T-helper 2 cell treated with Interferon-gamma antibody and Interleukin-4, amounts not matched to agents 5 μg/mL and 100 μg/mL, for 36 hours (primary cell): ENCODE measurements at places on chromosomes 3 and 15.

- no peak for DNase-seq
- no peaks in the 10 kb centered on the region for H3K36me3 ChIP-seq
- no peak overlapping the region for H3K4me3 ChIP-seq
- no peaks in the 10 kb centered on the region for H3K4me1 ChIP-seq
These were observed 613.6 kb downstream of the CADM2 start for GRCh38 chr3:85572426-85572825.

DNA sequence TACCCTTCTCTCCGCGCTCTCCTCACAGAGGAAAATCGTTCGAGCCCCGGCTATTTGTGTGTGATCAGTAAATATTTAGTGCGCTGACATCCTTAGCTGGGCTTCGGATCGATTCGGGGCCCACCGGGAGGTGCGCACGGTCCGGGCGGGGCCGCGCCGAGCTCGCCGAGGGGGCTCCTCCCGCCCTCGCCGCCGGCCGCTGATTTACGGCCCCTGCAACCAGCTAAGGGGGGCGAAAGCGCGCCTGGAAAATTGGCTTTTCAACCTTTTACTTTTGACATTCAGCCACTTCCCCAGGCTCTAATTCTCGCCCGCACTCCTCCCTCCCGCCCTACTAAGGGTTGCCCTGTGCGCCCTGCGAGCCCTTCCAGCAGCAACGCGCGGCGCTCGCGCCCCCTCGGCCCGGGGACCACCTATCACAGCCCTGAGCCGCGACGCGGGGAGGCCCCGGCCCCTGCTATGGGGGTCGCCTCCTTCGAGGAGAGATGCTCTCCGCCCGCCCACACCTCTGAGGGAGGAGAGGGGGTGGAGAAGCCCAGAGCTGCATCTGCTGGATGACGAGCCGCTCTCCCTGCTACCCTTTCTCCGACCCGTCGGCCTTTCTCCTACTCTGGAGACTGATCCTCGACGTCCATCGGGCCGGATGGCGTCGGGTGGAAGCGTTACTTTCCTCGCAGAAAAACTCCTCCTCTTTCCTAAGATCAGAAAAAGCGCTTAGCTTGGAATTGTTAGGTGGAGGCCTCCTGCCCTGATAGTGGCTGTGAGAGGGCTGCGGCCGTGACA lies 7.8 kb upstream of the NR2F2 start:
- peaks cover 77% of the 10 kb centered on the region for H3K27me3 ChIP-seq
- DNase-seq, result no peak
- peak overlapping the region; percentile 41 for H3K27ac ChIP-seq

GRCh38 chr15:64274341-64274950 lies 81.5 kb downstream of the CSNK1G1 start:
- no peak for DNase-seq
- H3K36me3 ChIP-seq, result peaks cover 16% of the 10 kb centered on the region
- H3K27ac ChIP-seq, result no peak overlapping the region
- no peak overlapping the region for H3K4me3 ChIP-seq

GRCh38 chr15:90773485-90773884 lies 56.3 kb downstream of the BLM start:
- H3K36me3 ChIP-seq, result peaks cover 50% of the 10 kb centered on the region
- no peak for DNase-seq

DNA sequence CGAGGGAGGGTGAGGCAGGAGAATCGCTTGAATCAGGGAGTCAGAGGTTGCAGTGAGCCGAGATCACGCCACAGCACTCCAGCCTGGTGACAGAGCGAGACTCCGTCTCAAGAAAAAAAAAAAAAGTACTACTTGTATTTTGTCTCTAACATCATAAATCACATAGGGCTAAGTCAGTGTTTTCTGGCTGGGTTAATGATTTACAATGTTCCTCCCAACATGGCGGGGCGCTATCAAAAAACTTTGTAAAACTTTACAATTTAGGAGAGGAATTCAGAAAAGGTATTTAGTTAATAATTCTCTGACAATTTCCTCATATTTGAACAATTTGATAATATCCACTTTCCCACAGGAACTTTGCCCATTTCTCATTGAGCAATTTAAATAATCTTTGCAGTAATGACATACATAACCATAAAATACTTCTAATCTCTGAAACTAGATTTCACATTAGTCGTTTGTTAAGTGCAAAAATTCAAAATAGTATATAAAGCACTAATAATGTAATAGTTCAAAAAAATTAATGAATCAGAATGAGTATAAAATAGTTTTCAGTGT lies 26.6 kb upstream of the B3GNT5 start:
- H3K27me3 ChIP-seq, result no peaks in the 10 kb centered on the region
- H3K4me3 ChIP-seq, result no peak overlapping the region
- DNase-seq, result no peak

- no peak overlapping the region for H3K4me3 ChIP-seq
- no peak overlapping the region for H3K27ac ChIP-seq
- DNase-seq, result no peak
- H3K27me3 ChIP-seq, result peaks cover 6% of the 10 kb centered on the region
- H3K4me1 ChIP-seq, result no peaks in the 10 kb centered on the region
These were observed 65.6 kb upstream of the CHRNA7 start for GRCh38 chr15:31964586-31965307.

GRCh38 chr3:98114264-98114663 lies 16.3 kb upstream of the OR5H1 start:
- no peak overlapping the region for H3K4me3 ChIP-seq
- H3K27me3 ChIP-seq, result no peaks in the 10 kb centered on the region
- no peak overlapping the region for H3K27ac ChIP-seq
- H3K36me3 ChIP-seq, result no peaks in the 10 kb centered on the region
- no peaks in the 10 kb centered on the region for H3K4me1 ChIP-seq
- no peak for DNase-seq

GRCh38 chr3:21839592-21839991 lies 88.6 kb upstream of the ZNF385D start:
- H3K36me3 ChIP-seq, result no peaks in the 10 kb centered on the region
- DNase-seq, result no peak
- no peaks in the 10 kb centered on the region for H3K4me1 ChIP-seq
- H3K27ac ChIP-seq, result no peak overlapping the region
- no peak overlapping the region for H3K4me3 ChIP-seq

DNA sequence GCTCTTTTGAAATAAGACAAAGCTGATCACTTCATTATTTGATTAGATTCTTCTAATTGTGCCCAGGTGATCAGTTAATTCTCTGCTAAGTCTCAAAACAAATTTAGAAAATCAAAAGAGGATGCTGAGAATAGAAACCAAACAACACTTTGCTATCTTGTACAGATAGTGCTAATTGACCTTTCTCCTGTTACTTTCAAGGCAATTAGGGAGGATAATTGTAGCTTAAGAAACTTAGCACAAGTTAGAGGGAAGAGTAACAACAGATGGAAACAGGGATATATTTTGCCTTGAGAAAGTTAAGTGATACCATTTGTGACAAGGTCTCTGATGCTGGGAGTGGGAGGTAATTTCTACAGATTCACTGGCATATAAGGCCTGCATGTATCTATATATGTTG lies 344.8 kb upstream of the GRM7 start:
- DNase-seq, result no peak
- no peak overlapping the region for H3K4me3 ChIP-seq
- H3K4me1 ChIP-seq, result no peaks in the 10 kb centered on the region
- H3K27ac ChIP-seq, result no peak overlapping the region
- H3K27me3 ChIP-seq, result no peaks in the 10 kb centered on the region

DNA sequence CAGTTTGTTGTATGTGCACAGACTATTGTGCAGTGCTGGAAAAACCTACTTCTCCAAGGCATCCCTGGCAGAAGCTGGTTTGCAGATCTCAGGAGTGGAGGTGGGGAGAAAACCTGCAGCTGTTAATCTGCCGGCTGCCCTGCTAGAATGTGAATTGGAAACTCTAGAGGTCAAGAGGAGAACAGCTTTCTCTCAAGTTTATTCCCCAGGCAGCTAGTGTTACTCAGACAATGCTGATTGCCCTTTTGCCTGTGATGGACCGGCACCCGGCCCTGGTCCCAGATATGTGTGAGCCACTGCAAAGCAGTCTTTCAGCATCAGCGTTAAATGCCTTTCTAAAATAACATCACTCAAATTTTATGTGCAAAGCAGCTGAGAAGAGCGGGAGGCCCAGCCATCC lies 129.7 kb upstream of the TPM1 start:
- no peak overlapping the region for H3K4me3 ChIP-seq
- DNase-seq, result no peak
- no peaks in the 10 kb centered on the region for H3K4me1 ChIP-seq
- no peaks in the 10 kb centered on the region for H3K36me3 ChIP-seq
- H3K27ac ChIP-seq, result no peak overlapping the region
- H3K27me3 ChIP-seq, result peaks cover 17% of the 10 kb centered on the region

GRCh38 chr3:12440927-12441714 lies 43.2 kb upstream of the TSEN2 start:
- H3K4me3 ChIP-seq, result no peak overlapping the region
- H3K27ac ChIP-seq, result no peak overlapping the region
- H3K36me3 ChIP-seq, result no peaks in the 10 kb centered on the region
- DNase-seq, result no peak

- H3K27ac ChIP-seq, result no peak overlapping the region
- H3K36me3 ChIP-seq, result no peaks in the 10 kb centered on the region
- no peak overlapping the region for H3K4me3 ChIP-seq
- no peaks in the 10 kb centered on the region for H3K27me3 ChIP-seq
- H3K4me1 ChIP-seq, result no peaks in the 10 kb centered on the region
These were observed 304.5 kb upstream of the GPR149 start for GRCh38 chr3:154734468-154734867.
